ENCODE measurements at places on chromosomes 12 and 14. TPM values are rescaled to one million over a fixed set of nuclear protein-coding genes. Genes with fewer than 3 reads are reported as not detected.

- DNase-seq, result no peak
- no peak overlapping the region for H3K4me3 ChIP-seq
- no peaks in the 10 kb centered on the region for H3K4me1 ChIP-seq
- H3K27ac ChIP-seq, result no peak overlapping the region
- no peaks in the 10 kb centered on the region for H3K36me3 ChIP-seq
Observed at GRCh38 chr12:24111086-24111485, 161.6 kb upstream of the SOX5 start.

GRCh38 chr12:14828892-14829291 is 14.4 kb downstream of the ART4 start:
- H3K27me3 ChIP-seq, result no peaks in the 10 kb centered on the region
- no peak overlapping the region for H3K27ac ChIP-seq
- no peak overlapping the region for H3K4me3 ChIP-seq
- H3K4me1 ChIP-seq, result no peaks in the 10 kb centered on the region
- no peak for DNase-seq

GRCh38 chr12:78959556-78959955 is 95.0 kb downstream of the SYT1 start:
- H3K27ac ChIP-seq, result no peak overlapping the region
- no peak for DNase-seq
- H3K4me3 ChIP-seq, result no peak overlapping the region
- H3K4me1 ChIP-seq, result peaks cover 25% of the 10 kb centered on the region
- H3K27me3 ChIP-seq, result no peaks in the 10 kb centered on the region
- no peaks in the 10 kb centered on the region for H3K36me3 ChIP-seq

GRCh38 chr14:86521031-86521730 is 991.2 kb downstream of the FLRT2 start:
- H3K27me3 ChIP-seq, result no peaks in the 10 kb centered on the region
- DNase-seq, result no peak
- no peak overlapping the region for H3K27ac ChIP-seq
- H3K4me3 ChIP-seq, result no peak overlapping the region
- no peaks in the 10 kb centered on the region for H3K36me3 ChIP-seq

DNA sequence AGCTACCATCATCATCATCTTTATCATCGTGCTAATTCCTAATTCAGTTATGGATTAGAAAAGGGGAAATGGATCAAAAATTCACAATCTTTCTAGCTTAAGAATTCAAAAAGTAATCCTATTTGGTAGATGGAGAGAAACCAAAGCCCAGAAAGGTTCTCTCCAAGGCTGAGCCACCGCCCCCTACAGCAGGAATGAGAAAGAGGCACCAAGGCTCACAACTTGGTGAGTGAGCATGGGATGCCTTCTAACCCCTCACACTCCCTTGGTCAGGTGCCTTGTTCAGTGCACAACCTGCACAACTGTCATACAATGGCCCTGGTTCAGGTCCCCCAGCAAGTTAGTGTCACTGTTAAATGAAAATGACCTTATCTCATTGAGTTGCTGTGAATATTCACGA is 171.5 kb downstream of the ANO2 start:
- H3K4me3 ChIP-seq, result no peak overlapping the region
- no peaks in the 10 kb centered on the region for H3K36me3 ChIP-seq
- no peaks in the 10 kb centered on the region for H3K4me1 ChIP-seq
- DNase-seq, result no peak
- peaks cover 19% of the 10 kb centered on the region for H3K27me3 ChIP-seq
- H3K27ac ChIP-seq, result no peak overlapping the region

DNA sequence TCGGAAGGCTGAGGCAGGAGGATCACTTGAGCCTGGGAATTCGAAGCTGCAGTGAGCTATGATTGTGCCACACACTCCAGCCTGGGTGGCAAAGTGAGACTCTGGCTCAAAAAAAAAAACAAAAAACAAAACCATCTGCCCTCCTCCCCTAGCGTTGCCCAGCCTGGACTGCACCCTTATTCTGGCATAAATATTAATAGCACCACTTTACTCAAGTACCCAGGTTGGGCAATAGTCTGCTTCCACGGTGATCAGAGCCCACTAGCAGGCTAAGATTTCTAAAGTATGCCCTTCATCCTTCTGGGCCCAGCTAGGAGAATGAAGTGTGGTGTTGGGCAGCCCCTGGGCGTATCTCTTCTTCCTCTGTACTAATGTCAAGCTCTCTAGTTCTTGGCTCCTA is 33.3 kb downstream of the KCTD10 start:
- DNase-seq, result no peak
- no peaks in the 10 kb centered on the region for H3K36me3 ChIP-seq
- no peaks in the 10 kb centered on the region for H3K4me1 ChIP-seq
- H3K4me3 ChIP-seq, result no peak overlapping the region
- no peaks in the 10 kb centered on the region for H3K27me3 ChIP-seq

GRCh38 chr14:52119030-52119429 is 50.2 kb upstream of the NID2 start:
- H3K4me3 ChIP-seq, result no peak overlapping the region
- no peaks in the 10 kb centered on the region for H3K36me3 ChIP-seq
- no peaks in the 10 kb centered on the region for H3K27me3 ChIP-seq
- no peak for DNase-seq
- no peak overlapping the region for H3K27ac ChIP-seq

DNA sequence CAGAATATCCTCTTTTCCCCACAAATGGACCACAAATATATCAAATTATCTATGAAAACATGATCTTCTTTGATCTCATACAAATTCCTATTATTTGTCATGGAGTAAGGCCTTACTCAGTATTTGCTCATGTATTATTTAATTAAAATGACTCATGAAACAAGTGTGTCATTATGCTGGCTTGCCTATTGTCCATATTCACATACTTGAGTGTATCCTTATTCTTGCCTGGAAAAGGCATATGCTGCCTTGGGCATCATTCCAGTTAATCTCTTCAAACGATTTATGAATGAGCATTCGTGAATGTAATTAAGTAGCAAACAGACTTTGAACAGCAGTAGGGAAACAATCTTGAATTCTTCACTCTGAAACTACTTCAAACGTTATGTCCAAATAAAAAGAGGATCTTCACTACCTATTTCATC is 22.6 kb upstream of the SNRPF start:
- no peaks in the 10 kb centered on the region for H3K27me3 ChIP-seq
- no peak overlapping the region for H3K27ac ChIP-seq
- no peak for DNase-seq
- peaks cover 7% of the 10 kb centered on the region for H3K4me1 ChIP-seq

DNA sequence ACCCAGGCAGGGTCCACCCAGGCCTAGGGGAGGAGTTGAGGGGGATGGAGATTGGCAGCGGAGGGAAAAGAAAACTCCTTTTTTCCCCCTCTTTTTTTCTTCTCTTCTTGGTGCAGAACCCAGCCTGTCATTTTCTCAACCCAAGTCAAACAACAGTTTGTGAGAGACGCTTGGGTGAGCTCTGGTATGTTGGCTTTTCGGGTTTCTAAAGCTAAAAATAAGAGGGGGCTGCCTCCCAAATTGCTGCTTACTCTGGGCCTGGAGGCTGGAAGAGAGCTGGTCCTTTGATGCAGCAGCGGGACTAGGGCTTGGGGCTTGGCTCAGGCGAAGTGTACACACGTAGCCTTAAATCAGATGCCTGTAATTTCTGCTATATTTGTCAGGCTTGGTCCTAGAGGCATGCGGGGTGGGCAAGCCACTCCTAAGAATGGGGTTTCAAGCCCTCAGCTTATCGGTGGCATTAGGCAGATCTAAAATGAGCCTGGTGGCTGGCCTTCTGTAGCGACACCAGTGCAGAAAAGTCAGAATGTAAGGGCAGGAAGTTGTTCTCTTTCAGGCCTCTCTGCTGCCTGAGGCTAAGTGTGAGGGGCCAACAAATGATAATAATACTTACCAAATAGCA is 816 bp upstream of the SLC8A3 start:
- no peaks in the 10 kb centered on the region for H3K36me3 ChIP-seq
- no peaks in the 10 kb centered on the region for H3K4me1 ChIP-seq

Gene SDSL
- 19.1 TPM for total RNA-seq

Gene MSI1
- 26.0 TPM for total RNA-seq

Gene NFE2
- total RNA-seq, result 1.3 TPM

Gene PTPRB
- total RNA-seq, result 0.17 TPM

Gene RPGRIP1
- not detected for total RNA-seq

Gene CLEC12A
- total RNA-seq, result not detected

Gene PPP4R4
- total RNA-seq, result 5.5 TPM

Data from HCT116 (cell line).